IMR-90 (cell line): ENCODE measurements at places on chromosomes 1 and 21.
A peak's percentile ranks its signal among the peaks of the same experiment; 100 is the strongest.

DNA sequence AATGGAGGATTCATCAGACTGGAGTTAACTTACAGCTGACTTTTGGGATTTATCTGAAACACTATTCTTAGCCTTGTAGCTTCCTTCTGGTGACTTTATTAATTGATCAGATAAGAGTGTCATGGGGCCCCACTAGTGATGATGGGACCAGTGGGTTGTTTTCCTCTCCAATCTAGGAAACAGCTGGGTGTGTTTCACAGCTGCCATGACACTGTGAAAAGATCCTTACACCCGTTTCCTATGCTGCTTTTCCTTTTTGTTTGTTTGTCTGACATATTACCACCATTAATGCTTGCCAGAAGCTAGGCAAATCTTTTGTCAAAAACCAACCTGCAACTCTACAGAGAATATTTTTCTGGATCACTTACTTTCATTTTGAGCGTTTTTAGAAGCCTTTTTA is 86.2 kb downstream of the ZBTB18 start:
- no peak for DNase-seq

DNA sequence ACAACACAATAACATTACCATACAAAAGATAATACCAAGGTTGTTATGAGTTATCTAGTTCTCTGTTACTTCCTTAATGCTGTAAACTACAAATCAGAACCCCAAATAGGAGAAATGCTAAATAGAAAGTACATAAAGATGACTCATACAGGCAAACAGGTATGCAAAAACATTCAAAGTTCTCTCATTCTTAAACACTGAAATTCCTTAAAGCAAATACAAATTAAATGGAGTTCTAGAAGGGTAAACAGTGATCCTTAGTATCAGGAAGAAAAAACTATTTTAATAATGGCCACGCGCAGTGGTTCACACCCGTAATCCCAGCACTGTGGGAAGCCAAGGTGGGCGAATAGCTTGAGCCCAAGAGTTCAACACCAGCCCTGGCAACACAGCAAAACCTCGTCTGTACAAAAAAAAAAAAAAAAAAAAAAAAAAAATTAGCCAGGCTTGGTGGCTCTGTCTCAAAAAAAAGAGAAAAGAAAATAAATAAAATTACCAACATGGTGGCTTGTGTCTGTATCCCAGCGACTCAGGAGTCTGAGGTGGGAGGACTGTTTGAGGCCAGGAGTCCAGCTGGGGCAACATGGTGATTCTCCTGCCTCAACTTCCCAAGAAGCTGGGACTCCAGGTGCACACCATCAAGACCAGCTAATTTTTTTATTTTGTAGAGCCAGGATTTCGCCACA is 17.5 kb downstream of the FBXO42 start:
- no peak for DNase-seq

GRCh38 chr1:91803847-91804545 is 82.0 kb downstream of the TGFBR3 start:
- no peak for DNase-seq

DNA sequence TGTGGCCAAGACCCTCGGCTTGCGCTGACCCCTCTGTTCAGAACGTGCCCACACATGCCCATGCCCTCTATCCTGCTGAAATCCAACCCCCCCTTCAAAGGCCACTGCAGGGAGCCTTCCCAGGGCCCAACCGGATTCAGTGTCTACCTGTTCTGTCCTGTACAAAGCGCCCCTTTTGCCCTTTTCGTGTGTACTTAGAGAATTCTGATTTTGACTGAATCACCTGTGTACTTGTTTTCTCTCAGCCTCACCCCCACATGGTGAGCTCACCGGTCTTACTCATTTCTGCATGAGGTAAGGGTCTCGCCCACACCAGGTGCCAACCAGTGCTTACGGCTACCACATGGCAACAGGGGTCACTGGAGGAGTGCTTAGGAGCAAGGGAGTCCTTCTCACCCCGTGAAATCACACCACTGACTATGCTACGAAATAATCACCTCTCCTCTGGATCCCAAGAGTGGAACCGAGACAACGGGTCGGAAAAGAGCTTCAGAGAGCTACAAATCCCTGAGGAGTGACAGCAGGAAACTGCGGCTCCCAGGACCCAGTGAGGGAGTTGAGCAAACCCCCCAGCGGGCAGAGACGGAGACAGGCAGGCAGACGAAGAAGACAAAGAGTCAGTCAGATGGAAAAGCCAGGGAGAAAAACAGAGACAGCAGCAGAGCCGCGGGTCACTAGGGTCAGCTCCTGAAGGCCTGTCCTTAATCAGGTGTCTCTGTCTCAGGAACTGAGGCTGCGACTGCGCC is 2.1 kb upstream of the S100A2 start:
- DNase-seq, result peak; percentile 71

DNA sequence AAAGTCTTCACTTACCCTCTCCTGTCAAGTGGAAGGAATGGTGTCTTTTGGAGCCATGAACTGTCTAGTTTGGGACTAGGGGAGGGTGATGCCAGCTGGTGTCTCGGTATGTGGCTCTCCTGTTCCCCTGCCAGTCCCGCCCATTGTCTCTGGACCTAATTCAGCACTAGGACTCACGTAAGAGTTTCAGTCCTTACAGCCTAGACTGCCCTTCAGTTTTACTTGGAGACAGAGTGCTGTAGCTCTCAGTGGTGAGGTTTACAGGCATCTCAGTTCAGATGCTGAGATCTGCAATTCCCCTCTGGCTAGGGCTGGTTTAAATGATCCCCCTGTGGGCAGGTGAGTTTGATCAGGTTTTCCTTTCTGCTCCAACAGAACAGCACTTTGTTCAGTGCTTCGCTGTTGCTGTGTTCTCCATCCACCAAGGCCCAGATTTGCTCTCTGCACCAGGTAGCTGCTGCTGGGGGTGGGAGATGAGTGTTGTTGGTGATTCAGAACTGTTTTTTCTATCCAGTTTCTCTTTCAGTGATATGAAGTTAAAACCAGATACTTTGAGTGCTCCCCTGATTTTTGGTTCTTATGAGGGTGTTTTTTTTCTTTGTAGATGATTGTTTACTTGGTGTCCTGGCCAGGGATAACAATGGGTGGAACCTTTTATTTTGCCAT is 198.3 kb upstream of the RNPC3 start:
- no peak for DNase-seq

DNA sequence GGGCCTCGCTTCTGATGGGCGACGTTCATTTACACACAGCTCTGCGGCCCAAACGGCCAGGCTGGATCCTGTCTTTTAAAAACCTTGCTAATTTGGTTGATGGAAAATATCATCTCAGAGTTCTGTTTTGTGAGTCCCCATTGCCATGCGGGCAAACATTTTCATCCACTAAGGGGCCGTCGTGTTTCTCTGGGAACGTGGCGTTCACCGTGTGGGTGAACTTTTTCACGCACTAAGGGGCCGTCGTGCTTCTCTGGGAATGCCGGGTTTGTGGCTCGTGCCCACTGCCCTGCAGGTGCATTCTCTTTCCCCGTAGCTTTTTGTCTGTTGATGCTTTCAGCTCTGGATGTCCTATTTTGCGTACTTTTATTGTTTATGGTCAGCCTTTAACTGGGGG is 6.8 kb downstream of the COL18A1 start:
- no peak for DNase-seq

GRCh38 chr1:245751116-245751515 is 596.3 kb downstream of the KIF26B start:
- DNase-seq, result peak; percentile 59

- peak; percentile 18 for DNase-seq
Observed at GRCh38 chr1:102852613-102853012, 255.7 kb downstream of the COL11A1 start.

DNA sequence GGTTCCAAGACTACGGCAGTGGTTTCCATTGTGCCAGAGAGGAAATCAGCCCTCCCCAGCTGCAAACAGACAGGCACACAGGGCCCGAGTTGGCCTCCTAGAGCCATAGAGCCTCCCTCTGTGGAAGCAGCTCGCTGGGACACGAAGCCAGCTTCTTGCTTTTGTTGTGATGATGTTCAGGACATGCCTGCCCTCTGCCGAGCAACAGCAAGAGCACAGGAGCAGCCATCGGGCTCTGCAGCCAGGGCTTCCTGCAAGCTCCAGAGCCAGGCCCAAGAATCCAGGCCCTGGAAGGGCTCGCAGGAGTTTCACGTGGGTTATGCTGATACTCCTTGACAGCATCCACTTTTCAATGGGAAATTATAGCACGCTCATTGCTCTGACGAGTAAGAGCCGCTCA is 18.5 kb downstream of the NPHP4 start:
- no peak for DNase-seq

GRCh38 chr1:81050390-81050789 is 750.3 kb upstream of the ADGRL2 start:
- DNase-seq, result no peak

DNA sequence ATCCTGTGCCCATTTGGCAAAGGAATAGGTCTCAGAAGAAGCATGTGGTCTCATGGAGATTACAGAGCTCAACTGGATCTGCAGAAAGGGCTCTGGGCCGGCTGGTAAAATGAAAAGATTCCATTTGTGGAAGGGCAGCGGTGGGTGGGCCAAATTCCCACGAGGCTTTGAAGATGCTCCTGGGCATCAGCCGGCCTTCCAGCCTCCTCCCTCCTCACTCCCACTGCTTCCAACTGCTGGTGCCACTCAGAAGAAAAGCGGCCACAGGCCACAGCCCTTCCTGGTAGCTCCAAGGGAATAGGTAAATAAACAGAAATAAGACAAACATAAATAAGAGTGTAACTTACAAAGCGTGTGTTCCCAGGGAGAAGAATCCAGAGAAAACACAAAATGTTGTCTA is 136.3 kb upstream of the SLC44A3 start:
- DNase-seq, result no peak

- peak; percentile 42 for DNase-seq
Observed at GRCh38 chr1:54952950-54953718, 27.3 kb upstream of the TMEM61 start.

GRCh38 chr1:89734442-89734841 is 86.4 kb upstream of the LRRC8D start:
- no peak for DNase-seq

- no peak for DNase-seq
Observed at GRCh38 chr1:160340866-160341265, 2.2 kb downstream of the COPA start.

GRCh38 chr1:109372281-109372680 is 25.4 kb downstream of the SORT1 start:
- no peak for DNase-seq

DNA sequence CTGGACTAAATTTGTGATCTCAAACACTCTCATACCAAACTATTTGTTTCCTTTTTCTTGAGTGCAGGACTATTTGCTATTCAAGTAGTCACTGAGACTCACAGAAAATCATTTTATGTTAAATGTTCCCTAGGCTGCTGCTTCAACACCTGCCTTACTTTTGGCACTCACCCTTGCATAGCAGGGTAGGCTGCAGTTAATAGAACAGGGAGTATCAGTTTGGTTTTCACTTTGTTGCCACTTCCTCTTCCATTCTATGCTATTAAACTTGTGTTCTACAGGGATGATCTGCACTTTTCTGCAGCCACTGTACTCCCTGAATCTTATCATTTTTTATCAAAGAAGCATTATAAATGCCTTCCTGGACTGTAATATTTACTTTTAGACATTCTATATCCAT is 148.7 kb upstream of the PRMT6 start:
- DNase-seq, result no peak

DNA sequence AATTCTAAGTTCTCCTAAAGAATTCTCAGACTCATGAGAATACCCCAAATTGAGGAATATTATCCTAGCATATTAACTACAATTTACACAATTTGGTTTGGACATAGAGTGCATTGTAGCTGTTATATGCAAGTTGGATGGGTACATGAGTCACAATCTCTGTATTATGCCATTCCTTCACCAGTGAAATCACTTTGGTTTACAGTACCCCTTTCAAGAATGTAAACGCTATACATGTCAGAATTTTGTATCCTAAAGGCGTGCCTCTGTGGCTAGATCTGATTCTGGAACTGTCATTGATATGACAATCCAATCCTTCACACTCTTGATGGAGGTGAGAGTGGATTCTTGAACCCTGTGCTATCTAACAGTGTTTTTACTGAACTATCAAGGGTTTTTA is 6.7 kb upstream of the IL10RB start:
- peak; percentile 60 for DNase-seq

GRCh38 chr1:205204552-205204951 is 7.0 kb downstream of the DSTYK start:
- peak; percentile 54 for DNase-seq

DNA sequence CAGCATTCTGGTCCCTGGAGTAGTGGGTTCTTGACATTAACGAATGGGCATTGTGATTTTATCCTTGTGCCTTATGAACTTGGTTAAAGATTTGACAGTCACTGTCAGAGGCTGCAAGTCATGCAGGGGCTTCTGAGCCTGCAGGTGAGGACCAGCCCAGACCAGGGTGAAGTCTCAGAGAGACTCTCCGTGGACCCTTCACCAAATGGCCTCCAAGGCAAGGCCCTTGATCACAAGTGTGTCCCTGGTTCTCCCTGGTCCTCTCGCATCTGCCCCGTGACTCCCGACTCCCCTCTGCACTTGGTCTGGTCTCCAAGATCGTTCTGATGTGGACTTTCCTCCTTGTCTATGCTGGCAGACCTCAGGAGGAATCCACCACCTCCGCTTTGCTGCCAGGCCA is 476.5 kb upstream of the VAMP3 start:
- DNase-seq, result no peak

DNA sequence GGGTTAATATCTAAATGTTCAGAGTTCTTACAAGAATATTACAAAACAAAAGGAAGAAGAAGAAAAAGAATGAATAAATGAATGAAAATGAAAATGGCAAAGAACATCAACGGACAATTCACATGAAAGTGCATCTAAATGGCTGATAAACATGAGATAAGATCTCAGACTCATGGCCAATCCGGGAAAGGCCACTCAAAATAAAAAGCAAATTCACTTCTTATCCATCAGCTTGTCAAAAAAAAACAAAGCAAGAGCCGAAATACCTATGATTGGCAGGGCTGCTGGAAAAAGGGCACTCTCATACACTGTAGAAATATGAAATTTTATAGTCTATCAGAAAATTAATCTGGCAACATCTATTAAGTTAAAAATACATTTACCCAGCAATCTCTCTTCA is 103.6 kb upstream of the EDEM3 start:
- DNase-seq, result no peak

GRCh38 chr1:1431845-1432273 is 3.6 kb upstream of the VWA1 start:
- no peak for DNase-seq

DNA sequence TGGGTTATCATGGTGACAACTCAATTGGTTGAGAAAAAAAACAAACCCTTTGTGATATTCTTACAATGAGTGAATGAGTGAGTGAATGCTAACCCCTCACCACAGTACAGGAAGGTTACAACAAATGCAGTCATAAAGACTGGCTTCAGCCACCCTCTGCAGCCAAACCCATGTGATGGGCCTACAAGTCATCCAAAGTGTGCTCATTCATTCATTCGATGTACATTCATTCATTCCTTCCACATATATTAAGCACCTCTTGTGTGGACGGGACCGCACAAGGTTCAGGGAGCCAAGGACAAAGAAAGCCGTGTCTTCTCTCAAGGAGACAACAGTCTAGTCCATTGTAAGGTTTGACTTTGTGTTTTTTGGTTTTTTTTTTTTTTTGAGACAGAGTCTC is 49.4 kb downstream of the WDR4 start:
- DNase-seq, result no peak

- no peak for DNase-seq
Observed at GRCh38 chr1:168227620-168228019, 1.8 kb downstream of the SFT2D2 start.
